ENCODE measurements at places on chromosomes 4 and X.

- no peak for DNase-seq
Observed at GRCh38 chrX:112571388-112571787, 108.3 kb downstream of the LHFPL1 start.

DNA sequence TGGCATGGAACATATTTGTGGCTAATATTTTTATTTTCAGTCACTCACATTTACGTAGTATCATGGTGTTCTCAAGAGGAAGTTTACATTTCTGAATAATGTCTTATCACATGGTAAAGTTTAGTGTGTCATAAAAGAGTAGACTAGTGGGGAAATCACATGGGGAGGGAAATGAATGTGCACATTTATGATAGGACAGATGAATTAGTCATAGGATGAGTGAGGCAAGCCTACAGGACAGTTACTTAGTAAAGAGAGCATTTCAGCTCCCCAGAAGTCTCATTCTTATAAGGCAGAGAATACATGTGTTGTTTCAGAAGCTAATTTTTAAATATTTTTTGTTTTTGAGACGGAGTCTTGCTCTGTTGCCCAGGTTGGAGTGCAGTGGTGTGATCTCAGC, 6.2 kb downstream of the GK start:
- DNase-seq: no peak

DNA sequence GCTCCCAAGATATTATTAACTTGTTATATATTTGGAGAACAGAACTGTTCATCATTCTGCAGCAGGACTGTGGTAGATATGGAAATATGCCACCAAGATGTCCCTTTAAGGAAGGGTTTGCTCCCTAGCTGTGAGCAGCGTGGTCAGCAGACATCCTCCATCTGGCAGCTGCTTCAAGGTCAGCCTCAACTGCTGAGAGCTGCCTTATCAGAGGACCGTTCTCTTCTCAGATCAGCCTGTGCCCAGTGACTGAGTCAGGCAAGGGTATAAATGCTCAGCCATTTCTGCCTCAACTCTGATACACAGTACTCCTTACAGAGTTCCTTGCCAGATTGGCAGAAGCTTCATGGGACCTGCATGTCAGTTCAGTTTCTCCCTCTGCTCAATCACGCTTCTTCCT, 63.4 kb upstream of the MAGEB2 start:
- DNase-seq: no peak

- no peak for DNase-seq
Observed at GRCh38 chr4:169410839-169411770, 140.3 kb upstream of the SH3RF1 start.

GRCh38 chr4:148448141-148448540, 5.9 kb upstream of the NR3C2 start:
- no peak for DNase-seq

DNA sequence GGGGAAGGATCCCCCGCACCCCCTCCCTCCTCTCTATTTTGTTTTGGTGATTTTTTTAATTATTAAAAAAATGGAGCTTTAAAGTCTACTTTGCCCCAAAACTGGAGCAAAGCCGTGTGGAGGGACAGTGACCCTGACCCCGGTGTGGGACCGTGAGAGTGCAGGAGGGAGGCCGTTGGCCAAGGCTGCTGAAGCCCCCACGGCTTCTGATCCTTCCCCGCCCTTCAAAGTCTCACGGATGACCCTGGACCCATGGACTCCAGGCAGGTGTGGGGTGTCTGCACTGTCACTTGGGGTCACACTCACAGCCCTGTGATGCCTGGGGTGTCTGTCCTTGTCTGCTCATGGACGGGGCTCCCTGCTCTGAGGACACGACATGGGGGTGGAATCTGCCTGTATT, 133.3 kb downstream of the CPZ start:
- no peak for DNase-seq

DNA sequence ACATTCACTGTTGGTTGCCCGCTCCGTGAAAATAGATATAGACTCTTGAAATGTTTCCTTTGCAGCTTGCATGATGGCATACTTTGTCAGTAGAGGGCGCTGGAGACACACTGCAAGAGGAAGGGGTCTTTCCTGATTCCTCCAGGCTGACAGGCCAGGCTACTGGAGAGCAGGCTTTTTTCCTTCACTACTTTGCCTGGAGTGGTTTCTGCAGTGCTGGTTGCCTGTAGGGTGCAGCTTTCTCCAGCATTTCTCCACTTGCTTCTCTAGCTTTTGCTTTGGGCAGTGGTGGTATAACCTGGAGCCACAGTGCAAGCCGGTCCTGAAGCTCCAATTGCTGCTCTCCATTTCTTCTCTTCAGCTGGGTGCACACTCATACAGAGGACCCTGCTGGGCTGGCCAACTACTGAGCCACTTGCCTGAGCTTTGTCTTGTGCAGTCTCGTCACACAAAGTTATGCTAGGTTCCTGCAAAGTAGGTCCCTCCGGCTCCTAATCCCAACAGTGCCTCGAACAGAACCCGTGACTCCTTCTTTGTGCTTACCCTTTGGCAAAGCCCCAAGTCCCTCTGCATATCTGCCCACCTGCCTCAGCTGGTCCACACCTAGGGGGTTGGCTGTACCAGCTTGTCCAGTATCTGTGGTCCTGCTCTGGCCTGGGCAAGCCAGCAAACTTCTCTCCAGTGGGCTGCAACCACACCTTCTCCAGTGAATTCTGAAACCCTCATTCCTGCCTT, 46.3 kb downstream of the RASSF6 start:
- no peak for DNase-seq

GRCh38 chr4:120611092-120611491, 311.4 kb downstream of the PRDM5 start:
- DNase-seq: no peak

DNA sequence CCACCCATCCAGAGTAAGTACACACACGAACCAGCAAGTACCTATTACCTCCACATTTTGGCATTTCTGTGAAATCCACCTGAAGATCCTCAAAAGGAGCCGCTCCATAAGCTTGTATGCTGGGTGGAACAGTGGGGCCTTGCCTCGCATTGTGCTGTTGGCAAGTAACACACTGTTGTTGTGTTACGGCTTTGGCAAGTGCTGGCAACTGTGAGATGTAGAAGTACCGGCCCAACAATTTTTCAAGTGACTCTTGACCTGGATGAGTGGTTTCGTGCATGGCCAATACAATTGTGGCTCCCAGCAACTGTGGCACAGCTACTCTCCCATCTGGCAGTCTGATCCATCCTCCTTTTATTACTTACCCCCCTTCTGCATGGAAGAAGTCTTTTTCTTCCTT, 128.7 kb downstream of the CCNB3 start:
- DNase-seq: no peak

GRCh38 chr4:142112451-142112850, 476.1 kb downstream of the IL15 start:
- no peak for DNase-seq

DNA sequence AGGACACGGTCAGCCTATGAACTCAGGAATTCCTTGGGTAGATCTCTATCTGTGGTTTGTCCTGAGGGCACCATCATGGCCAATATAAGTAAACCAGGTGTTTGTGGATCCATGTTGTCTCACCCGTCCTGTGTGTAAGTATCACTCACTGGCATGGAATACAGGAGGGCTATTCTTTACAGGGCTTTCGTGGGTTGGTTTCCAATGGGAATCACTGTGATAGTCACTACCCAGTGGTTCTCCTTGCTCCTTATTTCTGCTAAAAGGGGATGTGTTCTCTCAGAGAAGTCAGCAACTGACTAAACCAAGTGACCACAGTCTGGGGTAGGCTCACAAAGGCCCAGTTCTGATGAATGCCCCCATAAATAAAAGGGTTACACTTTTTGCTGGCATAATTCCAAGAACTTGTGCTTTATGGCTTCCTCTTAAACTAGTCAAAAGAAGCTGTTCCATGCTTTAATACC, 236.7 kb upstream of the JADE1 start:
- no peak for DNase-seq

DNA sequence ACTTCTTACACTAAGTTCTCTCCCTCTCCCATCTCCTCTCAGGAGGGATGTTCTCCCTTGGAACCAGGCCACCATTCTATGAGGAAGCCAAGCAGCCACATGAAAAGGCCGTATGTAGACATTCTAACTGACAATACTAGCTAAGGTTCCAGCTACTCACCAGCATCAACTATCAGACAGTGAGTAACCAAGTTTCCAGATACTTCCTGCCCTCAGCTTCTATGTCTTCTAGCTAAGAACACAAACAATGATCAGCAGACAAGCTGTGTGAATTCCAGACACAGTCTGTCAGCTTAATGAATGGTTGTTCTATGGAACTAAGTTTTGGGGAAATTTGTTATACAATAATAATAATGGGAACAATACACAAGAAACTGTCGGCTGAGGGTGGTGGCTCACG, 50.8 kb downstream of the SMIM14 start:
- no peak for DNase-seq

GRCh38 chrX:118961866-118962560, 12.4 kb upstream of the LONRF3 start:
- DNase-seq: no peak

DNA sequence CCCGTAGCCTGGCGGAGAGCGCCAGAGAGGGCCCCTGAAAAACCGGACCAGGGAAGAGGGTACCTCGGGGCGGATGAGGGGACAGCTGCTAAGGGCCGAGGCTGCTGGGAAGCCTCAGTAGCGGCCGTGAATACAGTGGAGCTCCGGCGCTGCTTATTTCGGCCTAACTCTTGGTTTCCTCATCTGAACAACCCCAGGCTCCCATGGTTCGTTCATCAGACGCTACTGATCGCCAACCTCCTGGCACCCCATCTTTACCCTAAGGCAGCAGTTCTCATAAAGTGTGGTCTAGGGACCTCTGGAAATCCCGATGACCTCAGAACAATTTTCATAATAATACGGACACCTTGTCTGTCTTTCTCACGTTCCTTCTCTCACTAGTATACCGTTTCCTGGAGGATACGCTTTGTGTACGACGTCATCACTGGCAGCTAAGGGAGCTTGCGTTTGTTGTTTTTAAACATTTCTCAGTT, 645 bp upstream of the RAB28 start:
- no peak for DNase-seq

- no peak for DNase-seq
Observed at GRCh38 chrX:49106930-49107329, 16.6 kb downstream of the GPKOW start.
